Brain pericyte (primary cell): ENCODE measurements at places on chromosomes 12 and 14.

DNA sequence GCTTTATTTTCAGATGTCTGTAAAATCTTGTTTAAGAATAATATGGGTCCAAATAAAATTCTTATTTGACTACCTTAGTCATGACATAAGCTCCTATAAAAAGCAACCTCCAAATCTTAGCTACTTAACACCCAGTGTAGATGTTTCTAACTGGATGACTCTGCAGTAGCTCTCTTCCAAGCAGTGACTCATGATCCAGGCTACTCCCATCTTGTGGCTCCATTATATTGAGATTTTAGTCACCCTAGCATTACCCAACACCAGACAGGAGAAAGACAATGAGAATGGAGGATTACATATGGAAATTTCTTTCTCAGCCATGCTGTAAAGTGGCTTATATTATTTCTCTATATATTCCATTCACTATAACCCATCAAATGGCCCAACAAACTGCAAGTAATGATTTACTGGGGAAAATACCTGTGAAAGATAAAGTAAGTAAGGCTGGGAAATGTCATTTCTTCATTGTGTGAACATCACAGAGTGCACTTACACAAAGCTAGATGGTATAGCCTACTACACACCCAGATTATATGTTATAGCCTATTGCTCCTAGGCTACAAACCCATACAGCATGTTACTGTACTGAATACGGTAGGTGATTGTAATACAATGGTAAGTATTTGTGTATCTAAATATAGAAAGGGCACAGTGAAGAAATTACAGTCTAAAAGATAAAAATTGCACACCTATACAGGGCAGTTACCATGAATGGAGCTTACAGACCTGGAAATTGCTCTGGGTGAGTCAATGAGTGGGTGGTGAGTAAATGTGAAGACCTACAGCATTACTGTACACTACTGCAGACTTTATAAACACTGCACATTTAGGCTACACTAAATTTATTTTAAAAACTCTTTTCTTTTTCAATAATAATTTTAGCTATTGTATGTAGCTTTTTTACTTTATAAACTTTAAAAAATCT is 163.2 kb downstream of the DYRK2 start:
- DNase-seq = no peak

DNA sequence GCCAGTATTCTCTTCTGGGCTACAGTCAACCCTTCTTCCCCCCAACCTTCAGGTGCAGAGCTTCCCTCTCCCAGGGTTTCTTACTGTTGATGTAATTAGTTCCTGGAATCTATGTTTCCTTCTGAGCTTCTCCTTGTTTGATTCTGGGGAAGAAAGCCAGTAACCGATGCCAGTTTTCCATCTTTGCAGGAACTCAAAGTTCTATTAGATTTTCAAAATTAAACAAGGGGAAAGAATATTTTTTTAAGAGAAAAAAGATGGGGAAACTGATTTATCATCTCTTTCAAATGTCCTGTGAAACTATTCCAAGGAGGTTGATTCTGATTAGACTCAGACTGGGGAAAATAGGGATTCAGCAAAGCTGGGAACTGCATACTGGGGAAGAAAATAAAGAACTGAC is 17.9 kb upstream of the FAM234B start:
- DNase-seq = no peak

DNA sequence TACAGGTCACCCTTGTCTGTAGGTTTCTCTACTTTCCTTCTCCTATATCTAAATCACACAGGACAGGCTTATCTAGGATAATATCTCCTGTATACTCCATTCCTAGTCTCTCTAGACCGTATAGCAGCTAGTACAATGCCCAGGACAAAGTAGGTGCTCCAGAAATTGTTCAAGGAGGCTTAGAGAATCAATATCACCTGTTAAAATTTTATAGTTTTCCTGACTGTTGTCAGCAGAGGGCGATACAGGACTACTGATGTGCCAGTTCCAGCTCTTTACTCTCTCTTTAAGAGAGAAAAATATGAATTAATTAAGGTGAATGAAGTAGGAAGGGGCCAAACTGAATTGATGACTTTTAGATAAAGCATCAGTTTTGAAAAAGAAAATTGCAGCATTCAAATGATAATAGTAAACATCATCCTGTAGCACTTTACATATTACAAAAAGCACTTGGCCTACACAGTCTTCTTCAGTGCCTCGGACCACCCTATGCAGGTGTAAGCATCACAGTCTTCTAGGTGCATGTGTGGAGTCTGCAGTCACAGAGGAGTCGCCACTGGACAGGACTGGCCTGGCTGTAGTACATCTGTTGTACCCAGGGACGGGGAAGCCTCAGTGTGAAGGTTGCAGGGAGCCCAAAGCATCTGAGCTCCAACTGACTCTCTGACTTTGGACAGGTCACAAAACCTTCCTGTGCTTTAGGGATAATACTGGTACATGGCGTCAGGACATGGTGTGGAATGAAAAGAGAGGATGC is 61.9 kb upstream of the MAX start:
- DNase-seq = no peak

DNA sequence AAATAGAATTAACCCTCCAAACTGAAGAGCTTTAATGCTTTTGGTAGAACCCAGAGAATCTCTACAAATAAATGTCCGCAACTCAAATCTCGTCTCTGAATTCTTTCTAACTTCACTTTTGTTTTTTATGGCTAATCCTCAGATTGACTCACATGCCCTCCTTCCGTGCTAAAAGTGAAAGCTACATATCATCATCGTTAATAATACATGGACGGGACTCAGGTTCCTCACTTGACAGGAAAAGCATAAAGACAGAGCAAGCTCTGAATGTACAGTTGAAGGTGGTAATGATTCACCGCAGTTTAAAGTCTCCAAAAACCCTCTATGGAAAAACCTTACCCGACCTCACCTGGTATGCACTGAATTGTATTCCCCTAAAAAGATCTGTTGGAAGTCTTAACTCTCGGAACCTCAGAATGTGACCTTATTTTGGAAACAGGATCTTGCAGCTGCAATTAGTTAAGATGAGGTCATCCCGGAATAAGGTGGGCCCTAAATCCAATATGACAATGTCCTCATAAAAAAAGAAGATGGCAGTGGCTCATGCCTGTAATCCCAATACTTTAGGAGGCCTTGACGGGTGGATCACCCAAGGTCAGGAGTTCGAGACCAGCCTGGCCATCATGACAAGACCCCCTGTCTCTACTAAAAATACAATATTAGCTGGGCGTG is 147.4 kb upstream of the FOXN3 start:
- DNase-seq = no peak

DNA sequence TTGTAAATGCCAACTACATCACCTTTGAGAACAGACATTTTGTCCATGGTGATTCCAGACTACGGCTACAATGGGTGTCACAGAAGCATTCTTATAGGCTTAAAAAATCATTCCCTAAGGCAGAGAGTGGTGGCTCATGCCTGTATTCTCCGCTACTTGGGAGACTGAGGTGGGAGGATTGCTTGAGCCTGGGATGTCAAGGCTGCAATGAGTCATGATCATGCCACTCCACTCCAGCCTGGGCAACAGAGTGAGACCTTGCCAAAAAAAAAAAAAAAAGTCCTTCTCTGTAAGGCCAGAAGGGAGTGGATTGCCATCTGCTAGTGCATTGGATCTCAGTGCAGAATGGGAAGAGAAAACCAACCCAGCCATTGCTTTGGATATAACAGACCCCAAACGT is 522.5 kb downstream of the VRK1 start:
- DNase-seq = no peak

- no peak for DNase-seq
Measured at GRCh38 chr12:89983622-89984021, 275.0 kb upstream of the ATP2B1 start.

DNA sequence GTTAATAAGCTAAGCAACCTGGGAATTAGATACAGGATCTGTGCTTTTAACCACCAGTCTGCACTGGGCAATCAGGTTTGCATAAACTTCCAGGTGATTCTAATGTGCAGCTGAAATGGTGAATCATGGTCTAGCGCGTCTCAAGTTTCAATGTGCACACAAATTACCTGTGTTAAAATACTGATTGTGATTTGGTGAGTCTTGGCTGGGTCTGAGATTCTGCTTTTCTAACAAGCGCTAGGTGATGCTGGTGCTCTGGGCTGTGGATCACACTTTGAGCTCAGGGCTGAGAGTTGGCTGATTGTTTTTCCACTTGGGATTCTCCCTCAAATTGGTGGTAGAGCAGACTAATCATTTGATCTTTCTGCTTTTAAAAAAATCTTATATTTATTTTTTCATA is 124.8 kb downstream of the C12orf75 start:
- DNase-seq = no peak

DNA sequence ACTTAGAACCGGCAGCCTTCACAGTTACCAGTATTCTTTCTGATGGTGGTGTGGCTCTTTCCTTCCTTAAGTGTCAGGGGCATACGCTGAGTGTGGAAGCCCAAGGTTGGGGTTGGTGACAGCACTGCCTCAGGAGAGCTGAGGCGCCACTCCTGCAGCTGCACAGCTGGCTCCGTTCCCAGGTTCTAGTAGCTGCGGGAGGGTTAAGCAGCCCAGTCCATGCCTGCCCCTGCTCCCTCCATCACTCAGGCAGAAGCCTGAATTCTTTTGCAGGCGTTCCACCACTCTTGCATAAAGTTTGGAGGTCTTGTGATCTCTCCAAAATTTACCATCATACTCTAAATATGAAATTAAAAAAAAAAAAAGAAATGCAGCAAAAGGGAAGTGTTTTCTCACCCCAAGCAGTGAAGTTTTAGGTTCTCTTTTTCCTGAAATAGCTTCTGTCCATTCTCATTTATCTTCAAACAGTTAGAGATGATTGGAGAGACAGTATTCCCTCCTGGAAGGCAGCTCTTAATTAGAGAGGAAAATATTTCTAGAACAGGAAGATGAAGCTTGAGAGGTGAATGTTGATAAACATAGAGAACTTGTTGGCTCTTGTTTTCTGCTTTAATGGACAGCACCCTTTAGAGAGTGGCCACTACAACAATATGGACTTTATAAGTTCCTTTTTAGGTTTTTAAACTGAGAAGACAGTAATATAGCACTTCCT is 136.1 kb downstream of the FGD4 start:
- DNase-seq = no peak

DNA sequence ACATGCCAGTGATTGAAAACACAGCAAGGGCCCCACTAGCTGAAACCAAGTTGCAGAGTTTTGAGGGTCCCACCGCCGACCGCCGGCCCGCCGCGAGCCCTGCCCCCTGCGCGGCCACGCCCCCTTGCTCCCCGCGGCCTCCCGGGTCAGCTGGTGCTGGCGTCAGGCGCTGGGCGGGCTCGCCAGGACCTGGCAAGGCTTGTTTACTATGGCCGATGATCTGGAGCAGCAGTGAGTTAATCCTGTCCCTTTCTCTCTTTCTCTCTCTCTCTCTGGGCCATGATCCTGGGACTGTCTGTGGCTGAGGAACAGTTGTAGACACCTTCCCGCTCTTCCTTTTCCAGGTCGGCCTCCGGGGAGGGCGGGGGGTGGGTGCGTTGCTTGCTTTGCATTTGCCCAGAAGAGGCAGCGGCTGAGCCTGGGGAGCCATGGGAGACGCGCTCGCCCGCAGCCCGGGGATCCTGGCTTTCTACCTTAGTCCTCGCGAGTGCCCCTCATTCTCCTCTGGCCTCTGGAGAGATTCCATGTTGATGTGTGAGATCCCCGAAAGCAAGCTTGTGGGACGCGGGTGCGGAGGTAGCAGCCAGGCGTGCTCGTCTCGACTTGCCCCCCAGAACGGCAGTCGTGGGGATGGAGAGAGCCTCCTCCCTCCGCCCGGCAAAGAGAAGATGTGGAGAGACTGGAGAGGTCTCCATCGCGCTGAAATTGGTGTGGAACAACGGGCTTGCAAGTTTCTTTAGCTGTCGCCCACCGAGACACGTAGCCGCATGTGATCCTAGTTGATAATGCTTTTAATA is at the start of gene ABHD4:
ABHD4 (plus strand) TSS at position 202 of the 797 bp plus-strand sequence; CDS start at position 209, 7 bp downstream.
- no peak for DNase-seq

DNA sequence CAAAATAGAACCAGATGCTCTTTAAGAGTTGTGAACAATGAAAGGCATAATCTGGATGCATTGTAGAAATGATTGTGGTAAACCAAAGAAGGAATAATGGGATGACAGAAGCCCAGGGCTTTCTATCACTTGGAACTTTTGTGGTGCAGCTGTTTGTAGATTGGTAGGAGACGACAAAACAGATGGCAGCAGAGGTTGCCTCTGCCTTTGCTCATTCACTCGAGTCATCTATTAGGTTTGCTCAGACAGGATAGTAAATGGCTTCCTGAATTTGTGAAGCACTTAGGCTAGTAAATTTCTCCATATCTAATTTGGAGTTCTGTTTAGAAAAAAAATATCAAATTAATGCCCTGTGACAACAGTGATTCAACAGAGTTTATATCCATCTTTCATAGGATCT is 78.4 kb downstream of the FGD4 start:
- no peak for DNase-seq

GRCh38 chr12:89829434-89829975 is 120.9 kb upstream of the ATP2B1 start:
- no peak for DNase-seq

GRCh38 chr14:92956961-92957360 is 34.0 kb downstream of the CHGA start:
- no peak for DNase-seq

DNA sequence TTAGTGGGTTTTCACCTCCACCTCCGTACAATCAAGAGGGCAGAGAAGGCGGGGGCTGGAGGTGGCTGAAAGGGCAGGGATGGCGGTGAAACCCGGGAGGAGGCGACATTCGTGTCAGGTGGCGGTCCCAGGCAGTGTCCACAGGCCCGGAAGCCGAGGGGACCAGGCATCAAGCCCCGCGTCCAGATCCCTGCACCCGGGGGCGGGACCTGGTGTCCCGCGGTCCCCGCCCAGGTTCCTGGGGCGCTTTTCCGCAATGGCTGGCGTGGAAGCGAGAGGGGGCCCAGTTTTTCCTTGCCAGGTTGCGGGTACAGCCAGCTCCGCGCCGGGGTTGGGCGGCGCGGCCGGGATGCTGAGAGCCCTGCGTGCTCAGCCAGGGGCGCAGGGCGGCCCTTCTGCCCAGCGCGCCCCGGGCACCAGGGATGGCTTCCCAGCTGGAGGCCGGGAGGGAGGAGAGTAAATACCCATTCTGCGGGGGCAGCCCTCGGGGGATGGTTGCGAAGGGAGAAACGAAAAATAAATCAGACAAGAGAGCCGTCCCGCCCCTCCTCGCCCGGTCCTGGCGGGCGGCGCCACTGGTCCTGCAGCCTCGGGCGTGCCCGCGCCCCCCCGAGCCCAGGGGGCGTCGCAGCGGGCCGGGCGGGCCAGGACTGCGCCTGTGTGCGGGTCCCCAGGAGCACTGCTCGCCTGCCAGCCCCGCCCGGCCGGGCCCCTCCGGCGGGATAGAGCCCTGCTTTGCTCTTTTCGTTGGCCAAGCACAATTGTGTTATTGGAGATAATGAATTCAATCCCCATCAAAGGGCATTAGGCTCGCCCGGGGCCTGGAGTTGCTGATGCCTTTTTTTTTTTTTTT is 11.5 kb downstream of the FOXA1 start:
- DNase-seq = no peak

- no peak for DNase-seq
Measured at GRCh38 chr12:54294152-54294952, 6.5 kb downstream of the NFE2 start.

DNA sequence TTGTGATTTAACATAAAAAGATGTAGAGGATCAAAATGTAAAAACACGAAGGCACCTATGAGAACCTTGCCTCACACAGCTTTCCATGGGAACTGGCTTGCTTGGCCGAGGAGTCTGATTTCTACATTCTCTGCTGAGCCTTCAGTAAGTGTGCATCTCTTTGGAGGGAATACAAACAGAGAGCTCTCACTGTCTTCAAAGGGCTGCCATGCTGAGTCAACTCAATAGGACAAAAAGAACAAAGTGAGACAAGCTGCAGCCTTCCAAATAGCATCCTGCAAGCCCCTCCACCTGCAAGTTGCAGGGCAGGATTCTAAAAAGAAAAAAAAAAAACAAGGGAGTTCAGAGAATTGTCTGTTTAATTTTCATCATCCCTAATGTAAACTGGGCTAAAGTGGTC is 411.9 kb downstream of the NELL2 start:
- no peak for DNase-seq
